ENCODE measurements at places on chromosomes 5 and 9.

GRCh38 chr5:159210210-159210661 is 883 bp upstream of the RNF145 start:
- no peak for DNase-seq

DNA sequence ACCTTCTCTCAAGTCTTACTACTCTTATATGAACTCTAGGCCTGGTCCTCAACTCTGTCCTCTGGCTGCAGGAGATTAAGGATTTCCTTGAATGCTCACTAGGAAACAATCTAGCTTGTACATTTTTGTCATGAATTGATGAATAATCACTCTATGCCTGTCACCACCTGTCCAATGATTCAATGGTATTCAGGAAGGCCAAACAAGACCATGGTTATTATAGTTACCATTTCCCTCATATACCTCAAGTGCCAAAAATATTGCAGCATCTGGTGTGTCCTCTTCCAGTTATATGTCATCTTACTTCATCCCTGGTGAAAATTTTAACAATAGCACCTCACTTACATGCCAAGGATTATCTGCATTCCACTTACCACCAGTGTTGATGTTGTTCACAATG is 179.0 kb upstream of the MOCS2 start:
- DNase-seq = no peak

- DNase-seq = no peak
These were observed 18.7 kb downstream of the CRHBP start for GRCh38 chr5:76971511-76971910.

- peak; percentile 61 for DNase-seq
These were observed 75.6 kb downstream of the DMRT2 start for GRCh38 chr9:1125741-1126140.

DNA sequence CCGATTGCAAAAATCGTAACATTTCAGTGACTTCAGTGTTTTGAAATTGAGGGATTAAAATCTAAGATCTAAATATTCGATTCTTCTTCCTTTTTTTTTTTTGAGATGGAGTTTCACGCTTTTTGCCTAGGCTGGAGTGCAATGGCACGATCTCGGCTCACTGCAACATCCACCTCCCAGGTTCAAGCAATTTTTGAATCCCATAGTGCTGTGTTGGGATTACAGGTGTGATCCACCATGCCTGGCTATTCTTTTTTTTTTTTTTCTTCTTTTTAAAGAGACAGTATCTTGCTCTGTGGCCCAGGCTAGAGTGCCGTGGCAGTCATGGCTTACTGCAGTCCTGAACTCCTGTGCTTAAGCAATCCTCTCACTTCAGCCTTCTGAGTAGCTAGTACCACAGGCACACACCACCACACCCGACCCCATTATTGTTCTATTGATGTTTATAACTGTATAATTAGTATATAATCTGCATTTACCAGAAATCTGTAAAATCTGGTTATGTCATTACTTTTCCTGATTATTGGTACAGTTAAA is 42.7 kb downstream of the NSD1 start:
- no peak for DNase-seq

- no peak for DNase-seq
These were observed 17.3 kb downstream of the LMAN2 start for GRCh38 chr5:177334155-177334551.

DNA sequence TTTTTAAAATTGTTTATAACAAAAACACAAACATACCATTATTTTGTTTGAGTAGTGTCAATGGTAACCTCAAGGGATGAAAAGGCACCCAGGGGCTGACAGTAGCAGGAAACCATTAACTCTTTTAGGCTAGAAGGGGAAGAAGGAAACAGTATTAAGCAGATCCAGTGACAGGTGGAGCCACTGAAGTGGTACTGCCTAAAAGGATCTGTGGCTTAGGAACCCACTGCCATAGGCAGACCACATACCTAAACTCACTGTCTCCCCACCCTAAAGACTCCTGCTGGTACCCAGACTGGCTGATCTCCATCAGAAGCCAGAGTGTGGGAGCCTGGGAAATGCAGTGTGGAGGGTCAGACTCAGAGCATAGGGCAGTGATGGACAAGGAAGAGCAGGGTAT is 13.5 kb downstream of the RLN1 start:
- no peak for DNase-seq

DNA sequence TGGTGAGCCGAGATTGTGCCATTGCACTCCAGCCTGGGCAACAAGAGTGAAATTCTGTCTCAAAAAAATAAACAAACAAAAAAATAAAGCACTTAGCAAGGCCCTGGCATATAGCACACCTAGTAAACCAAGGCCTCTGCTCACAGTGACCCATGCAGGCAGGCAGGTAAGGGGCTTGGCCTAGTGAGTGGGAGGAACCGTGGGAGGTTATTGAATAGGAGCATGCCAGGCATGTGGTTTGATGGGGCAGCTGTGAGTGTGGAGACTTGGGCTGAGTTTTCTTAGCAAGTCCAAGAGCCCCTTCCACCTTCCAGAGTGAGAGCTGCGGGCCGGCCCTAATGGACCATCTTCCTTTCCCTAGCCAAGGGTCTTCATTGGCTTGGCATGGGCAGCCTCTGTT is 4.5 kb upstream of the NDST1 start:
- DNase-seq = no peak

DNA sequence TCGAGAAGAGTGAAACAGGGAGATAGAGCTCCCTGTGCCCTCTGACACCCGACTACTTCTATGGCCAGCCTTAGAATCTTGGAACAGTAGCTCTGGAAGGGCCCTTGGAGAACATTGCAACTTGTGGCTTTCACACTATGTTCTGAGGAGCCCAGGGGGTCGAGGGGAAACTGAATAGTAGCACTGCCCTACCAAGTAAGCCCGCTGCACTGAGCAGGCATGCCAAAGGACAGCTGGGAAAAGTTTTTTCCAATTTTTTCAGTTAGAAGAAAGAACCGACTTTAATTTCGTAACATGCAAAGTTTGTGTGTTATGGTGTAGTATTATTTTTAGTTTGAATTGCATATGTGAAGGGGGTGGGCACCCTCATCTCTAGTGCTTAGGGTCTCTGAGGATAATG is 10.9 kb downstream of the SMIM3 start:
- DNase-seq = no peak

DNA sequence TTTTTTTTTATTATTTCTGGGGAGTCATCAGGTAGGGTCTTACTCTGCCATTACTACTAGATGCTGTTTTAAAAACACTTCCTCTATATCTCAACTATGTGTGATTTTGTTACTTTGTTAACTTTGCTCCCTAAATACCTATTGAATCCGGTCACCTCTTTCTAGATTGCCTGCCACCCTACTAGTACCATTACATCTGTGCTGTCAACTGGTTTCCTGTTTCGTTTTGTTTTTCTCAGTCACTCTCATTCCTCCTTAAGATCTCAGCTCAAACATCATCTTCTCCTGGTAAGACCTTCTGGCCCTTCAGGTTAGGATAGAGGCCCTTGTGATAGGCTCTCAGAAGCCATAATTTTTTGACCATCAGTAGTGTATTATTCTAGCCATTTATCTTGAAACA is 324.2 kb upstream of the ATP10B start:
- no peak for DNase-seq

DNA sequence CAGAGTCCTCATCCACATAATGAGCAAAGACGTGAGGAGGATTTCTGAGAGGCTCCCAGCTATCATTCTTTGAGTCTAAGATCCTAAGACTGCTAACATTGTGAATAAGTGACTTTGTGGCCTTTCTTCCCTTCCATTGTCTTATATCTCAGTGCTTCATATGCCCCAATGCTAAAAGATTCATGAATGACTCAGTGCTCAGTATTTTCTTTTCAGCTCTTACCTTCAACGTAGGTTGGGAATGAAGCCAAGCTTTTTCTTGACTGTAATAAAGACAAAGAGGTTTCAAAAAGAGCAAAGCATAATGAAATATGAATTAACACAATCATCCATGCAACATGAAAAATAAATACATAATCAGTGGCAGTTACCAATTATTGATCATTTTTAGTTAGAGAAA is 146.4 kb downstream of the ENTREP1 start:
- DNase-seq = peak; percentile 9

DNA sequence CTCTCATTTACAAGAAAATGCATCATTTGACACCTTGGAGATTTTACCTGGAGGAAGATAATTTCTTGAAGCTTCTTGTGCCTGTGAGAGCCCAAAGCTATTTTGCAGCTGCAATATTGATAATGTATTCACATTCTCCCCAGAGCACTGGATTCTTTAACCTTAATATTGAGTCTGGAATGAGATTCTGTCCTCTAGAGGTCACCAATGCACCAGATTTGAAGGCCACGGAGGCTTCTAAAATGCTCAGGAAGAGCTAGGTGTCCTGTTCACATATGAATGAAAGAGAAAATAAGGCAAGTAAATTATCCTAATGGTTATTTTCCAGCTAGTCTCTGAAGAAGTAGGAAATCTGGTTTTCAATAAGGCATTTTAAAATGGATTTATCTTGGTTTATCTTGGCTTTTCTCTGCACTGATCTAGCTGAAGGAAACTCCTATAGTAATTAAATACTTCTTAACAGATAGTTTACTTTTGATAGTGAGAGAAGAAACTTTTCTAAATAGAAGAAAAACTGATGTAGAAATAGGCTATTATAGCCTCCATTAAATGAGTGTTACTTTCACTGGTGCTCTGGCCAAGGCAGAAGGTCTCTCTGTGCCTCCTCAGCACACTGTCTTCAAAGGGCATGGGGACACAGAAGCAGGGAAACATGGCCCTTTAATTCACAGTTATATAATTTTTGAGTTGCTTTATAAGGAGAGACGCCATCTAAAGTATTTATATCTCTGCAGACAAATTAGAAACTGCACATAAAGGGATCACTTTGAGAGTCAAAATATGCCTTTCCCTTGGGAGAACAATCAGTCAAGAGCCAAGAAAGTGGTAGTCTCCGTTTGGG is 297.0 kb upstream of the ACTBL2 start:
- peak; percentile 81 for DNase-seq
